Esophagus mucosa (tissue), 1 donor: ENCODE measurements at places on chromosomes 1 and 21.

DNA sequence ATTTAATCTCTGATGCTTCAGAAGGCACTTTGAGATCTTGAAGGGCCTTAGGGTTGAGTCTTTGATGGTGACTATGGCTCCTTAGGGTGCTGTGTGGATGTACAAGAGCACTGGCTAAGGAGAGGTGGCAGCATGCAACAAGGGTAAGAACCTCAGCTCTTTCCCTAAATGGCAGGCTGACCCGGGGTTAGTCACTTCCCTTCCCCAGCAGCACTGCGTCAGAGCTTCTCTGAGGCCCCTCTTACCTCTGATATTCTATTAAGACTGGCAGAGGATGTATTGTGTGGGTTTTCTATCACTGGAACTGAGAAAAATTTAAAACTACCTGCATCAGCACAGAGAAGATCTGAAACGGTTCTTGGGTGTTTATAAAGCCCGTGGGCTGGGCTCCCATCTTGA is 11.8 kb downstream of the C1orf116 start:
- peak; percentile 1 for ATAC-seq

DNA sequence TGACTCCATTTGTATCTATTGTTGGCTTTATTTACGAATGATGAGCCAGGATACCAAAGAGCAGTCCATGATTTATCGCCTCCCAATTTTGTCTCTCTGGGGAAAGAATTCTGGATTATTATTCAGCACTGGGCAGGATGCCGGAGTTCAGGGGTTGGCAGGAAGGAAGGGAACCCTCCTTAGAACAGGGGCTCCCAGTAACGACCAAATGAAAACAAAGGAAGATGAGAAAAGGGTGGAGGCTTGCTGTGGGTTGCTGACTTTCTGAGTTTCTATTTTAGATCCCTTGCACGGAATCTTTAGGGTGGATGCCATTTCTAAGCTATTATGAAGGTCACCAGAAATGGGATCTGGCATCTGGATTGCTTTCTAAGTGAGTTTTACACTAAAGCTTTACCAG is 231.2 kb upstream of the LYPLAL1 start:
- no peak for ATAC-seq

DNA sequence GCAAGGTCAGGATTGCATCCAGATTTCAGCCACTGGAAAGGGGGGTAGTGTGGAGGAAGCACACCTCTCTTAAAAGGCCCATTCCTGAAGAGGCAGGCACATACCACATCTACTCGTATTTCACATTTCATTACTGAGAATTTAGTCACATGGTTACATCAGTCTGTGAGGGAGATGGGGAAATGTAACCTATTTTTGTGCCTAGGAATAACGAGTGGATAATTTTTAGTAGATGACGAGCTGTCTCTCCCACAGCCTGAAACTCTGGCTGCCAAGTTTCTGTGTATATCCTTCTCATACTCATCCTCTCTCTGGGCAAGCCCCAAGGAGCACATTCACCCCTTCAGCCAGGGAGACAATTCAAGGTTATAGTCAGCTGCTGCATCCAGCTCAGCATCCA is 10.3 kb upstream of the C21orf91 start:
- no peak for ATAC-seq

- peak; percentile 79 for ATAC-seq
These were observed 143.4 kb upstream of the ERRFI1 start for GRCh38 chr1:8169364-8170058.

DNA sequence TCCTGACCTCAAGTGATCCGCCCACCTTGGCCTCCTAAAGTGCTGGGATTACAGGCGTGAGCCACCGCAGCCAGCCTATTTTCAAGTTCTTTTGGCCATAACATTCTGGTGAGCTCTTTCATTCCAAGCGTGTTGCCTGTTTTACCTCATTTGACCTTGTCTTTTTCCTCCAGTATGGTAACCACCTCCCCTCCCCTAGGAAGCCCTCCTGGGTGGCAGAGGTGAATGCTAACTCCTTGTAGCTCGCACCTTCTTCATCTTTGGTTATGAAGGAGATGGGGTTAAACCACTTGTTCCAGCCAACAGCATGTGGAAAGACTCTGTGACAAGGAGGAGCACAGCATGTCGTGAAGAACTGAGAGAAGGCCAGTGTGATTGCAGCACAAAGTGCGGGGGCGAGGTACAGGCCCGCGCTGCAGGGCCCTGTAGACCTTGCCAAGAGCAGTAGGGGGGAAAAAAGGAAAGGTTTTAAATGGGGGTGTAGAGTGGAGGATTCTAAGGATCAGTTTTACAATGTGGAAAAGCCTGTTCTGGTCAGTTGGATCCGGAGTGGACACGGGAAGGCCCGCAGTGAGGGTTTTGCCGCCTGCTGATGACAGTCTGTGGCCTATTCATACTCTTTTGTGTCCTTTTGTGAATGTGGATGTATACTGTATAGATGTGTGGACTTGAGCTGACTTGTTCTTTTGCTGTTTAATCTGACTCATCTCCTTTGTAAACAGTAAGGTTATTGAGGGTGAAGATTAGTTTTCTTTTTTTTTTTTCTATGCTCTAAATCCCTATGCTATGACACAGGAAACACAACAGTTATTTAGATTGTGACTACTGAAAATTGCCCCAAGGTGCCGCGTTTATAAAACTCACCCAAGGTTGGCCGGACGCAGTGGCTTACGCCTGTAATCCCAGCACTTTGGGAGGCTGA is 7.5 kb upstream of the ZNF436 start:
- peak; percentile 94 for ATAC-seq
